Liver (tissue), 10 donors: ENCODE measurements at places on chromosomes 6 and 20.

GRCh38 chr20:6430381-6430780 lies 307.6 kb upstream of the FERMT1 start:
- DNase-seq = no peak

DNA sequence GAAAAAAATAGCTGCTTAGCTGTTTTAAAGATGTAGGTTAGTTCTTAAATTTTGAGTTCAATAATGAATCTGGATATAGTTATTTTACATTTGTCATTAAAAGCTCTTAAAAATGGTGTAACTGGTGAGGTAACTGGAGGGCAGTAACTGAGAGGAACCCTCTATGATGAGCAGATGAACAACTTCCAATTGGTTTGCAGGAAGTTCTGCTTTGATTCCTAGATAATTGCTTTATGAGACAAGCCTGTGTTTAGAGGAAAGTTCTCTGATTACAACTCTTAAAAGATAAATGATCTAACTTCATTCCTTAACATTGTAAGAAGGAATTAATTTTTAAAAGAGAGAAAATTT lies 8.5 kb downstream of the MYLIP start:
- no peak for DNase-seq

DNA sequence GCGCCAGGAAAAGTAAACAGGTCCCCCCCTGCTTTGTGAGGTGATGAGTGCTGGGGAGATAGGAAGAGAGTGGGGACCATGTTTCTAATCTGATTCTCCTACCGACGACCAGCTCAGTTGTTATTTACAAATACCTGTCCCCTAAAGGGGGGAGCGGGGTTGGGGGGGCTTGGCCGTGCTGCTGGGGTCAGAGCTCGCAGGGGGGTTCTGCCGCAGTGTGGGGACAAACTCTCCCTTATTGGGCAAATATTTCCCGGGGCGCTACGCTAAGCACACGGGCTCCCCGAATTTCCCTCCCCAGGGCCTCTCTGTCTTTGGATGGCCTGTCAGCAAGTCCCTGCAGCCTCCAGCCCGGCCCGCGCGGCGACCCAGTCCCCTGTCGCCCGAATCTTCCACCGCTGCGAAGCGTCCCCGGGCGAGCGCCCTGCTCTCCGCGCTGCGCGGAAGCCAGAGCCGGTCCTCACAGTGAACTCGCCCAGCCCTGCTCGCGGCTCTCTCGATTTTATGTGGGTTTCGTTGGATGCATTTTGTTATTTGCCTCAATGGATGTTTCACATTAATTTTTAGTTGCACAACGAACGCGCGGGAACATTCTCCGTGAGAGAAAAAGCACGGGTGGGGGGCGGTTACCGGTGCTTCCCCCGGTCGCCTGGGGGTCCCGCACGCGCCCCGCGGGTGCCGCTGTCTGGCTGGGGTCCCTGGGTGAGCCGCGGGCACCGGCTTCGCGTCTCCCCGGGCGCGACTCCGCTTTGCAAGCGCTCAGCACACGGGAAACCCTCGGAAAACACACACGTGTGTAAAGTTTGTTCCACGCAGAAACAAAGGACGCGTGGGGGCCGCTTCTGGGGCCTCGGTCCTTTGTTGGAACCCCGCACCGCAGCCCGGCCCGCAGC lies 1.5 kb upstream of the STX16 start:
- peak; percentile 42 for DNase-seq

DNA sequence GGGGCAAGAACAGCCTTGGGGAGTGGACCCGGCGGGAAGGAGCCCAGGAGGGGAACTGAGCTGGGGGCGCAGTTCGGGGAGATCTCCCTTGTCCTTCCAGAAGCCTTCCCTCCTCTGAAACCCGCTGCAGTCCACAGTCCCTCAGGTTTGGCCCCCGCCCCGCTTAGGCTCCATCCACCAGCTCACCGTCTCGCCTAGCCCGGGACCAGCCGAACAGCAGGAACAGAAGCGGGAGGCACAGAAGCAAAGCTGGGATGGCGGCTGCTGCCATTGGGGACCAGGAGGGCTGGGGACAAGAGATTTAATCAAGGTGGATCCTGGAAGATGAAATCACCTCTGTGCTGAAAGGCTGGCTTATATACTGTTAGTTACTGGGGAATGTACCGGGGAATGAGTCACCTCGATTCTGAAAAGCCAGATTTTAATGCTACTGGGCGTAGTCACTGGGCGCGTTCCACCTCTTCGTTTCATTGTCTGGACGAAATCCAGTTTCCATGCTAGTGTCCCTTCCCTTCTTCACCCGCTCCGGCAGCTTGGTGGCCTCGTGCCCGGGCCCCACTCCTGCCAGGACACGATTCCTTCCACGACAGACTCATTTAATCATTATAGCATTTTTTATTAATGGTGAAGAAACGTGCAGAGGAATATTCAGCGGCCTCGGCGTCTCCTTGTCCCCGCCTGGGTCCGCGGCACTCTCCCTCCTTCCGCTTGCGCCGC lies at the start of gene RAET1L:
RAET1L (minus strand) TSS at position 332 of the 717 bp plus-strand sequence; CDS start at position 271, 61 bp downstream.
- no peak for DNase-seq

- no peak for DNase-seq
These were observed 44.7 kb downstream of the RGS17 start for GRCh38 chr6:153086225-153086990.

DNA sequence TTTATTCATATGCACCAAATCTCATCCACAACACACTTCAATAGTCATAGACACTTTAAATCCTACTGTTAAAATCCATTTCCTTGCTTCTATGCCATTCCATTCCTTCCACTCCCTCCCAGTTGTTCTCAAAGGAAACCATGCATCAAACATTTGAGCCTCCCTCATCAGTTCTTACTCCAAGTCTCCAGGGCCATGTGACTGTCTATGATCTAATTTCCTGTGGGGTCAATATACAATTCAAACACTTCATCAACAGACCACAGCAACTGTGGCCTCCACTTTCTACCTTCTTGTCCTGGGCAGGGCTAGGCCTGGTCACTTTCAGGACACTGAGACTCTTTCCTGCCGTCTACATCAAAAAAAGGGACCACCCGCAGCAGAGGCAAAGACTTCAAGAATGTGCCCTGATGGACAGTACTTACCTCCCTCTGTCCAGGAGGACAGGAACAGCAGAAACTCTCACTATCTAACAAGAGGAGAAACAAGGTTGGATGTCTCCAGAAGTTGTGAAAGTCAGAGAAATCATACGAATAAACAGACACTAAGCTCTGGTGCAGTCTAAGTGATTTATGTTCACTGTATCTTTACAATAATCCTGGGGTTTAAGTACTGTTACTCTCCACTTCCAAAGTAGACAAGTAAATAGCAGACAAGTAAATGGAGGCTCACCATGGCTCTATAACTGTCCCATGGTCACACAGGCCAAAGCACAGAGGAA lies 160.2 kb downstream of the QRSL1 start:
- DNase-seq = no peak

DNA sequence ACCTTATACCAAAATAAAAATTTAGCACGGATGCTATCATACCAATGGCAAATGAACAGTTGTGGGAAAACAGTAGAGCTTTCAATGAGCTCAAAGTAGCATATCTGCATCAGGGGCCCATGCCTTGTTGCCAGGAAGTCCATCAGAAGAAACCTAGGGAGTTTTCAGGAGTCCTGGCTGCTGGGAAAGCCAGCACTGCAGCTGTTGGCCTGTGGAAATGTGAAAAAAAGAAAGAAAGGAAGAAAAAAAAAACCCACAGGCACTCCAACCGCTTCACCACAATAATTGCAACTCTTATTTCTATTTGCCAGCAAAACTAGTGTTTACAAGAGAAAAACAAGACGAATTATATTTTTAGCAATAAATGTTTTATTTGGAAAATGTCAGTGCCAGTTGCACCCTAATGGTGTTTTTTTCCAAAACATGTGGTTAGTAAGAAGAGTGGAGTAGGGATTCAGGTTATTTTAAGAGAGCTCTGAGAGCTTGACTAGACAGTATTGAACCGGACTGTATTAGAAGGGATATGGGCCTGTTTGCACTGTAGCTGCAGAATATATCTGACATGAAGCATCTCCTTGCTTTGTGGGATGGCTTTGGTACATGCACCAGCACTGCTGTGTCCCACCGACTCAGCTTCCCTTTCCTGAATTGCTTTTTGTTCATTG lies 137.3 kb downstream of the CCDC170 start:
- no peak for DNase-seq

GRCh38 chr20:46512943-46513844 lies at the start of gene ZNF334:
TSS of gene ZNF334 (minus strand) at chr20:46513559. CDS start at chr20:46512102, 1,457 bp downstream.
- DNase-seq = peak; percentile 71

DNA sequence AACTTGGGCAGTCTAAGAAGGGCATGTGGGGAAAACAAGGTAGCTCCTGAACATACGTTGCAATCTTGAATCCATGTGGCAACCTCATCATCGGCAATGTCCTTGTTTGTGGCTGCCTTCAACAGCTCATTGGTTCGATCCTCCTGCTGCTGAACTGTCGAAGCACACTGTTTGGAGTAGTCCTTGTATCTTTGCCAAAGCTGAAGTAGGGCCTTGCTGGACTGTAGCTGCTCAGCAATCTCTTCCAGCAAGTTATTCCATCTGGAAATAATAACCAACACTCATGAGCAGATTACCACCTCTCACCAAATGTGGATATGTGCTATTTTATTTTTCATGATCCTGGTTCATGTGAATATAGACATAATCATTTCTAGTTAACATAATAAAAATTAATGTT lies 413.3 kb downstream of the ESR1 start:
- DNase-seq = no peak

DNA sequence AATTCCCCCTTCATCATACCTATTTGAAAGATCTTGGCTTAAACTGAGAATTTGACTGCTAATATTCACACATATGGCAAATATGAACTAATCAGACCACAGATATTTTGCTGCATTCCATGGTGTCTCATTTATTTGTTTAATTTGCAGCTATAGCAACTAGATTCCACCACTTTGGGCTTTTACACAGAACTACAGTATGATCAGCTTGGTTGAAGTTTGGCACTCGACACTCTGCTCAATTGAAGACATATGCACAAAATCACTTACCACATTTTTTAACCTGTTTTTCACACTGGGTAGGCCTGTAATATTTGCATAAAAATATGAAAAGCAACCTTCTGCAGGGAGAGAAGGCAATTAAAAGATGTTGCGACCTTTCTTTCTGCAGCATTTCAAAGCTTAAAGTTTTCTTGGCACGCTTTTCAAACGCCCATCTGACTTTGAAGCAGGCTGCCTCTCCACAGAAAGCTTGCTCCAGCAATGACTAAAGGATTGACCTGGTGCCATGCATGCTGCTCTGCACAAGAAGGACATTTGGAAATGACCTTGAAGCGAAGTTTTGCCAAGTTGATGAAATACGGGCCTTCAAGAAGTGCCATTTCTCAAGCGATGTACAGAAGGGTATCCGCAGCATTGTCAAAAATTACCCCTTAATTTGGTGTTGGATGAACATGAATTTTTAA lies 126.7 kb downstream of the AIG1 start:
- DNase-seq = no peak

GRCh38 chr20:6665161-6665560 lies 102.3 kb upstream of the BMP2 start:
- DNase-seq = no peak

- no peak for DNase-seq
These were observed 3.3 kb upstream of the PXDC1 start for GRCh38 chr6:3754776-3755175.

- no peak for DNase-seq
These were observed 9.2 kb downstream of the PHF3 start for GRCh38 chr6:63644668-63645326.

DNA sequence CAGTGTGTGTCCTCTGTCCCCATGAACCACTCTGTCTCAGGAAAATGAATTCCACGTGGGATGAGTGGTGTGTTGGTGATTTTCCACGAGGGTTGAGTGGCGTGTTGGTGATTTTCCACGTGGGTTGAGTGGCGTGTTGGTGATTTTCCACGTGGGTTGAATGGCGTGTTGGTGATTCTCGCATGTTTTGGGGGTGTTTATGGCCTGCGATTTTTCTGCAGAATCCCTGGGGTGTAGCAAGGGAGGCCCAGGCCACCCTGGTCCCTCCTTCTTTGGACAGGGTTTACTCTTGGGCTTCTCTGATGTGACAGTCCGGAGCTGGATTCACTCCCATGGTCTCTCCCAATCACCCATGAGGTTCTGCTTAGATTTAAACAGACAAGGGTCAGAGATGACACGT lies 90.6 kb upstream of the FRMD1 start:
- no peak for DNase-seq

- DNase-seq = no peak
These were observed 137.4 kb downstream of the IPCEF1 start for GRCh38 chr6:154219250-154219649.

GRCh38 chr6:69888482-69889233 lies 22.3 kb downstream of the COL19A1 start:
- DNase-seq = no peak

DNA sequence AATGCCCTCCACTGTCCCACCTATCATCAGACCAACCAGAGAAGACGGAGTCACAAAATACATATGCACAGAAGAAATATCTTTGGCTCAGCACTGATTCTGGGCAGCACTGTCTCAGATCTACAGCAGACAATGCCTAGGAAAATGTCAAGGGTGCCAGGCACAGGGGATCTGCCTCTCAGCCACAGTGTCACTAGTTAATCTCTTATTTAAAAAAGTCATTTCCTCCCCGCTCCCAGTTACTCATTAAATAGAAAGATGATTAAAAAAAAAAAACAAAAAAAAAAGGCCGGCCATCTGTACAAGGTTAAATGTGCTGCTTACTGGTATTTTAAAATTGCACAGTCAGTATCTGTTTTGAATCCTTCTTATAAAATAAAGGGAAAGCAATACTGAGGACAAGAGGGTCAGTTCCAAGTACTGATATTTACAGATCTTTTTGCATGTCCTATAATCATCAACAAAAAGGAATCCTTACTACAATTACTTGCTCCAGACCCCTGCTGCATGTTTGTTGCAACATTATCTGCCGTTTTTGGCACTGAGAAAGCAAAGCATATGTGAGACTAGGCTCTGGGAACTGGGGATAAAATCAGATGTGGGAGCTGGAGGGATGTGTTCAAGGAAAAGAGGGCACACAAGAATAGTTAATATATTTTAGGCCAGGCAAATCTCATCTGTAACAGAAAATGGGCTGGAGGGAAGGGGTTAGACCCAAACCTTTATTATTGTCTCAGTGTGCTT lies 299.3 kb downstream of the KIF16B start:
- no peak for DNase-seq

GRCh38 chr6:37242429-37243052 lies 15.0 kb upstream of the TBC1D22B start:
- DNase-seq = no peak

DNA sequence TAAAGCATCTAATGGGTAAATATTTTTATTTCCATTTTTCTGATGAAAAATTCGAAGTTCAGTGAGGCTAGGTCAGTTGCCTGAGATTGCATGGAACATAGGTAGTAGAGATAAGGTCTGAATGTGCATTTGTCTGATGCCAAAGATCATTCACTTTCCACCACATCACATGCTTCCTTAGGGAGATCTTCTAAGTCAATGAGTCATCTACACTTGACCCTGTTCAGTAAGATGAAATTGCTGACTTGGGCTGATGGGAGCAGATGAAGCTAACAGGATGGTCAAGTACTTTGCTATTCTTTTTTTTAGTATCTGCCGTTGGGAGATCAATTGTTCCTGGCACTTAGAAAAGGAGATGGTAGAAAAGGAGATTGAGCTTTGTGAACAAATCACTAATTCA lies 511.3 kb downstream of the PHF3 start:
- DNase-seq = no peak

GRCh38 chr20:32585011-32585585 lies at the start of gene NOL4L:
TSS of gene NOL4L (minus strand) at chr20:32585333. CDS start at chr20:32584890, 443 bp downstream.
- DNase-seq = peak; percentile 44

- no peak for DNase-seq
These were observed 98.4 kb downstream of the SYCP2 start for GRCh38 chr20:59835057-59835447.

GRCh38 chr20:37980876-37981275 lies 52.4 kb downstream of the TTI1 start:
- no peak for DNase-seq

- DNase-seq = no peak
These were observed 422 bp downstream of the NCR3 start for GRCh38 chr6:31592396-31592771.

GRCh38 chr6:129494586-129494985 lies 215.4 kb downstream of the ARHGAP18 start:
- DNase-seq = no peak
